ENCODE measurements at places on chromosomes 5 and 9.

DNA sequence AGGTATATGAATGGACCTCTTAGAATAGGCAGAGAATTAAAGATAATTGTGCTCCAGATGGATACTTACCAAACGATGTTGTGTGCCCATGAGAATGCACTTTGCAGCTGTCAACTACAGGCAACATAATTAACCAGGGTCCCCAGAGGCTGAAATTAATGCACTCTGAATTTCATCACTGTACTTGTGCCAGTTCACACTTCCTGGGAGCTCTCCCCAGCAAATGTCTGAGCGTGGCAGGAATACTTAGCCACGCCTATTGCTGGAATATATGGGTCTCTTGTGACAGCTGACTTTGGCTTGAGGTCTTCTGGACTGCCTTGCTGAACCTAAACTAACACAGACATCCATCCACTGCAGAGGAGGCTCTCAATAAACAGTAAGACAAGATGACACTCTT lies 11.9 kb upstream of the C1QTNF2 start:
- DNase-seq: no peak

DNA sequence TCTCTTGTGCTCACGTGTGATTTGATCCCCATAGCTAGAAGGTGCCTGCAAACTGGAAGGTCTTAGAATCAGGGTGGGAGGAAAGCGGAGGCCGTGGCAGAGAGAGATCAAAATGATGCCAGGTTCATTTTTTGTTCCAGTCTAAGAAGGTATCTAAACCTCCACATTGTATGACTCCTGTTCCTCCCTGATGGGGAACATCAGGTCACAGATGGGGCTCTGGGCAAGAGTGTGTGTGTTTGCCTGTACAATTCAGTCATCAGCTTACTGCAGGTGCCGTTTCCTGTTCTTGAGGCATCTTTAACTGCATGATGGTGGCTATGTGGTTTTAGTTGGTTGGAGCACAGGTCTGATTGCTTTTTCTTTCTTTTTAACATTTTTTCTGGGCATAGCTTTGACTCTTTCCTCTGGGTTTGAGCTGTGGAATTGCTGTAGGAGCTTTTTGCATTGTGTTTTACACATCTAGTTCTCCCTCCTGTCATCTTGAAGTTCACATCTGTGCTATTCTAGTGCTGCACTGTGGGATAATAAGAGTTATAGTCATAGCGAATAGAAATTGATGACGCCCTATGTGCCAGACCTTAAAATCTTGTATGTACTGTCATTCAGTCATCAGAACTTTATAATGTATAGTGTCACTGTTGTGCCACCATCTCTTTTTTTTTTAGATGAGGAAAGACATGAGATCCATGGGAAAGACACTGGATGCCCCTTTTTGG lies 30.8 kb downstream of the ARHGAP26 start:
- no peak for DNase-seq

GRCh38 chr5:106171132-106171531 lies 1499.6 kb downstream of the EFNA5 start:
- no peak for DNase-seq

DNA sequence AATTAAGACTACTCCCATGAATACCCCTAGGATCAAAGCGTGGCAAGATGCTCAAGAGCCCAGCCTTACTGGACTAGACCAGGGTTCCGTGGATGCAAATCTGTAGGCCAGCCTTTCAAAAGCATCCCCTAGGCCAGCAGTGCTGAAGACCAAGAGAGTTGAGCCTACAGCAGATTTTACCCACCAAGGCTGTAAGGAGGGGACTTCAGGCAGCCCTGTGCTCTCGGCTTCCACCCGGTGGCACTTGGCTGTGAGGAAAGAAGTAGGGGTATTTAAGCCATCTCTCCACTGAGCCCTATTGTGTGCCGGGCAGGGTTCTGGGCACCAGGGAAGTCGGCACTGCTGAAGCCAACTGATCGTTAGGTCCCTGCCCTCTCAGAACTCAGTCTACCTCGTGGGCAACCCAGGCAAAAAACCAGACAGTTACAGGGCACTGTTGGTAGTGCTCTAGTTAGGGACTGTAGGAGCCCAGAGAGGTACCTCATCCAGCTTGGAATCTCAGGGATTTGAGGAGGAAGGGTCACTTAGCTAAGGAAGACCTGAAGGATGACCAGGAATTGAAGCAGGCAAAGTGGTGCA lies 25.5 kb downstream of the TCF7 start:
- no peak for DNase-seq

GRCh38 chr9:20189871-20190270 lies 401.0 kb upstream of the SLC24A2 start:
- DNase-seq: no peak

DNA sequence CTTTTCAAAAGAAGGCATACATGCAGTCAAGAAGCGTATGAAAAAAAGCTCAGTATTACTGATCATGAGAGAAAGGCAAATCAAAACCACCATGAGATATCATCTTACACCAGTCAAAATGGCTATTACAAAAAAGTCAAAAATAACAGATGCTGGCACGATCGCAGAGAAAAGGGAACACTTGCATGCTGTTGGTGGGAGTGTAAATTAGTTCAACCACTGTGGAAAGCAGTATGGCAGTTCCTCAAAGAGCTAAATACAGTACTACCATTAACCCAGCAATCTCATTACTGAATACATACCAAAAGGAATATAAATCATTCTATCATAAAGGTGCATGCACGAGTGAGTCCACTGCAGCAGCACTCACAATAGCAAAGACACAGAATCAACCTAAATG lies 24.5 kb downstream of the RETREG1 start:
- DNase-seq: no peak

DNA sequence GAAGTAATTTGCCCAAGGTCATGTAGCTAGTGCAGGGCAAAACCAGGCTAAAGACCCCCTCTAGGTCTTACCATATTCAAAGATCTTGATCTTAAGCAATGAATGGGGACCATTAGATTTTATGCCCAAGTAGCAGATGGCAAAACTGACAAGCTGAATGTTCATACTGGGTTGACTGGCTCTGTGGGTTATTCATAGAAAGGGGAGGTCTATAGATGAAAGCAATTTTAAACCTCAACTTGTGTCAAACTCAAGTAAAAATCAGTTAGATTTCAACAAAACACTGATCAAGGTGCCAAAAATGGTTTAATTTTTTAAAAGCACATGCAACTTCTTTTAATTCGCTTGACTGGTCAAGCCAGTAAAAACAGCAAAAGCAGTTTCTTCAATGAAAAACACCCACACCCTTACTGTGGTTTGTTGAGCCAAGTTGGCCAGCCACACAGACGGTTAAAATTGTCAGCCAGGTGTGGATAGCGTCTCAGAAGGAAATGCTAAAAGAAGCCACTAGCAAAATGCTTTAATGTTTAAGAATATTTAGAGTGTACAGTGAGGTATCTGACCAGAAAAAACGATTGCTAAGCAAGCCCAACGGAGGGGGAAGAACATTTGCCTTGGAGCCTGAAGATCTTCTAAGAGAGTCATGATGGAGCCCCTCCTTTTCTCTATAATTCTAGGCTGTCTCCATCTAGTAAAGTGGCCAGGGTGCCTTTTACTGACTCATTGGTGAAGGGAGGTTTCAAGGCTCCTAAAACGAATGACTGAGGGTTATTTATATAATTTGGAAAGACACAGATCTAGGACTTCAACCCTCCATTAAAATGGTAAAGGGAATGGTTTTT lies 539.6 kb upstream of the CLINT1 start:
- no peak for DNase-seq

DNA sequence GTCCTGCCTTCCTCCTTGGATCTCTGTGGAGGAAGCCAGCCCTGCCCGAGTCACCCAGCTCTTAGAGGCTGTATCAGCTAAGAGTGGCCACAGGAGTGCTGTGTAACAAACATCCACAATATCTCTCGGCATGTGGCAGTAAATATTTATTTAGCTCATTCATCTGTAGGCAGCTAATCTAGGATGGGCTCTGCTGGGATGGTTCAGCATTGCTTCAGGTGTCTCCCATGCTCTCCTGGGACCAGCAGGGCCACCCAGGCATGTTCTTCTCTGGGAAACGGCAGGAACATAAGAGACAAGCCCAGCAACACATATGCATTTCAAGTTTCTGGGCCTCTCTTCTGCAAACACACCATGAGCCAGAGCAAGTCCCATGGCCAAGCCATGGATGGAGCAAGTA lies 56.1 kb downstream of the HRH2 start:
- DNase-seq: no peak

DNA sequence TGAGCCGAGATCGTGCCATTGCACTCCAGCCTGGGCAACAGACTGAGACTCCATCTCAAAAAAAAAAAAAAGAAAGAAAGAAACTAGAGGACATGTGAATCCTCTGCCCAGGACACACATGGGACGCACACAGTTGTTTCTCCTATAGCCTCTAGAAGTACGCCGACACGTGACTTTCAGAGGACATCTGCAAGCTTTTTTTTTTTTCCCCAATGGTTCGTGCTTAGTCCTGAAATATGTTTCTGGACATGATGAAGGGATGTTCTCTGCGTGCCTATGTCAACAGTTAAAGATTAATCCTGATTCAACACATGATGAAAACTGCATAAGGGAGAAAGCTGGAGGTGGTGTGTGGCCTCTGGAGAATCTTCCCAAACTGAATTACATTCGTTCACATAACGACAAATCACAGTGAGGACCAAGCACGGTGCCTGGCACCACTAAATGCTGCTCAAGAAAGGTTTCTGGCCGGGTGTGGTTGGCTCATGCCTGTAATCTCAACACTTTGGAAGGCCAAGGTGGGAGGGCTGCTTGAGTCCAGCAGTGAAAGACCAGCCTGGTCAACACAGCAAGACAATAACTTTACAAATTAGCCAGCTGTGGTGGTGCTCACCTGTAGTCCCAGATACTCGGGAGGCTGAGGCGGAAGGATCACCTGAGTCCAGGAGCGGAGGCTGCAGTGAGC lies 9.8 kb downstream of the COL23A1 start:
- no peak for DNase-seq

- DNase-seq: no peak
Measured at GRCh38 chr5:43410414-43410813, 1.8 kb downstream of the CCL28 start.

DNA sequence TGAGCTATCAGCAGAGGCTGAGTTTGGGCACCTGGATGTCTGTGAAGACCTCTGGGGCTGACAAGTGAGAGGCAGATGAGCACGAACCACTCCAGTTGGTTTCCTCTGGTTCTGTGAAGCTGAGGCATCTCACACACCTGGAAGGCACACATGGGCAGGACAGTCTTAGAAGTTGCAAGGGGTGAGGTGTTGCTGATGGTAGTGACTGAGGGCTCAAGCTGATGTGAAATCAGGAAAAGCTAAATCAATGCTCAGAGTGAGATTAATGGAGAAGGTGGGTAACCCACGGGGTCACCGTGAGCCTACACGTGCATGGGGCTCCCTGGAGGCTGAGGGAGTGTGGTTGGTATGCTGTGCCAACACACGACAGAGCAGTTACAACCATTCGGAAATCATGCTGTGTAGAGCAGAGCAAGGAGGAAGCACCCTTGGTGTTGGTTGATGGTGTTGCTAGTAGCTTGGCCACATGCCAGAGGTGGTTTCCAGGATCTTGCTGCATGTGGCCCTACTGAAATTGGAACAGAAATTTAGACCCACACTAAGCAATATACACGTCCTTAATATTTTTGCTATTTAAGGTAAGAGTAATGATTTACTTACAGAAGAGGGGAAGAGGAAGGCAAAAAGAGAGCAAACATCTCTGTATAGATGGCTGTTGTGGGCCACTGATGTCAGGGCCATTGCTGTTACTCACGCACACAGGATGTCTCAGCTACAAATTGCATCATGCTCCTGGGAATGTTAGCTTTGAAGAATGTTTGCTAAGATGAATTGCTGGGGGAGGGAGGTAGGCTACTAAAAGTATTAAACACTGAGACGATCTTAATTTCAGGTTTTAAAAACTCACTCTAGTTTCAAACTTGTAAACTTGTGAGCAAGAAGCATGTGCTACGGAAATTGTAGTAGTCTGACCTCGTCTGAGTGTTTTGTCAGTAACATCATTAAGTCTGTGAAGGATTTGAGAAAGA lies 170.5 kb downstream of the ARHGEF28 start:
- no peak for DNase-seq

GRCh38 chr9:114382699-114383520 lies 4.9 kb downstream of the AKNA start:
- DNase-seq: no peak

DNA sequence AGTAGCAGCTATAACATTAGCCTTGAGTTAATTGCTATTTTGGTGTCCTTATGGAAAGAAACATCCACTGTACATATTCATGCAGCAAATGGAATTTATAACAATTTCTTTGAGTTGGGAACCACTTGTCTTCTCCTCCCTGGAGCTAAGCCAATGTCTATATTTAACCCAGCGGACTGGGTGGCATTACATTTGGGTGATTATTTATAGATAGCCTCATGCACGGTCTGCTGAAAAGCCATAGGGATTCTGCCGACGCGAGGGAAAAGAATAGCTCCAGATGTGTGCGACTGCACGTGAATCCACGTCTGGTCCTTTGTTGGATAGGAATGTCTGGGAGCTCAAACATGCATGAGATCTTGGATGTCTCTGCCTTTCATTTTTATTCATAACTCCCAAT lies 157.5 kb upstream of the BRINP1 start:
- DNase-seq: no peak

- no peak for DNase-seq
Measured at GRCh38 chr5:87195104-87195591, 72.5 kb upstream of the RASA1 start.

GRCh38 chr9:92706218-92706940 lies 36.4 kb upstream of the IPPK start:
- DNase-seq: no peak

DNA sequence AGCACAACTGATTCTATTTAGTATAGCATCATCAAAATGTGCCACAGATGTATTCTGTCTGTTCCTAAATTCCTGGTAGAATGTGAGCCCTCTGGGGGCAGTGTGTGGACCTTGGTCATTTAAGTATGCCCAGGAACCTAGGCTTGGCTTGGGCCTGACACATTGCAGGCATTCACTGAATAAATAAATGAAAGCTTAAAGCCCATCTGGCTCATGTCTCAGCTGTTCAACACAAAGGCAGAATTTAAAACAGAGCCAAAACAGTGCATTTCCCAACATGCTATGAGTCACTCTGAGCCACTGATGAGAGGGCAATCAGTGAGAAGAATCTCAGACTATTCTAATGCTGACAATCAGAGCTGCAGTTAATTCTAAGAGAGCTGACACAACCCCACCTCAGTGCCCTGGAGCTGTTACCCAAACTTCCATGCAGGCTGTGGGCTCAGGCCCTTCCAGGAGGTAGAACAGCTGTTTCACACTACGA lies 8.1 kb downstream of the FAM193B start:
- DNase-seq: no peak

DNA sequence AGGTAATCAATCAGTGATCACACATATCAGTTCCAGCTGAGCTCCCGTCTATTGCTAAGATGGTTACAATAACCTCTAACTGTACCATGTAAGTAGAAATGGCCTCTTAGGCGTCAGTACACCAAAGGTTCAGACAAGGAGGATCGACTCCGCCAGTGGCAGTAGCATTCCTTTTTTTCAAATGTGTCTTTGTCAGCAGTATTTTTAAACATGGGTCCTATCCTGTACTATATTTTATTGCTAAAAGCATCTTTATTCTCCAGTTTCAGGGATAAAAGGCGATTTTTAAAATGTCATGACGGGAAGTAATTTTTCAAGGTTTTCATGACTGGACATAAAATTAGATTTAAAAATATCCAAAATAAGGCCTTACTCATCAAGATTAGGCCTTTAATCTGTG lies 64.8 kb upstream of the TBCA start:
- no peak for DNase-seq

GRCh38 chr9:87180841-87181240 lies 233.5 kb upstream of the GAS1 start:
- no peak for DNase-seq
